ENCODE measurements at places on chromosomes 7 and 10.

DNA sequence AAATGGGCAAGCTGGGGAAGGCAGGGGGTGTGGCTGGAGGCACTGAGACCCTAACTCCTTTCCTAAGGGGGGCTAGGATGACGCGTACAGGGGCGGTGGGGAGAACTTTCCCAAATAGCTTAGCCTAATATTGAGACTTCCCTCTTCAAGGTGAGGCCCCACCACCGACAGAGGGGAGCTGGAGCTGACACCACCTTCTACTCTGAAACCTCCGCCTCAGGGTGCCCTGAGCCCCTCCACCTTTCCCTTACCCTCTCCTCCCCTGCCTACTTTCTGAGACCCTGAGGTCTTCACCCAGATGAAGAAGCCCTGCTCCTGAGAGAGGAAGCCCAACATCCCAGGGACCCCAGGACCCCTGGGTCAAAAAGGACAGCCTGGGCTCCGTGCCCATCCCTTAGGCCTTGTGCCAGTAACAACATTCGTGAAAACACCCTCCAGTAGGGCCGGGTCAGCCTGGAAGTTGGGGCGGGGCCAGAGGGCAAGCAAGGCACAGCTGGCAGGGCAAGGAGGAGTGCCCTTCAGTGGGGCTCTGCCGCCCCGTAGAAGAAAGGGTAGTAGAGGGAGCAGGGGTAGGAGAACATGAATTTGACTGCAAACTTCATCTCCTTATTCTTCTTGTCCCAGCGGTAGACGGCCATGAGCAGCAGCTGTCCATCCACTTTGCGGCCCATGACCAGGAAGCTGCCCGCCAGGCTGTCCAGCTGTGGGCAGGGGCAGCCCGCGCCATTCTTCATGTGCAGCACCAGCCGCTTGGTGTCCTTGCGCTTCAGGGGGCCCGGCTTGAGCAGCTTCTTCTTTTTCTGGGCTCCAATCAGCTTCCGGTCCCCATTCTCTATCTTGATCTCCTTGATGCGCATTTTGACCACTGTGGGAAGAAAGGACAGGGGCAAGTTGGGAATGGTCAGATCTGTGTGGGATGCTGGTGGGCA lies 4.5 kb downstream of the SFRP5 start:
- H3K4me3 ChIP-seq: no peak overlapping the region
- no peak for DNase-seq
- peaks cover 34% of the 10 kb centered on the region for H3K27me3 ChIP-seq
- H3K4me1 ChIP-seq: peaks cover 40% of the 10 kb centered on the region
- no peak overlapping the region for H3K27ac ChIP-seq
- peaks cover 2% of the 10 kb centered on the region for H3K36me3 ChIP-seq

DNA sequence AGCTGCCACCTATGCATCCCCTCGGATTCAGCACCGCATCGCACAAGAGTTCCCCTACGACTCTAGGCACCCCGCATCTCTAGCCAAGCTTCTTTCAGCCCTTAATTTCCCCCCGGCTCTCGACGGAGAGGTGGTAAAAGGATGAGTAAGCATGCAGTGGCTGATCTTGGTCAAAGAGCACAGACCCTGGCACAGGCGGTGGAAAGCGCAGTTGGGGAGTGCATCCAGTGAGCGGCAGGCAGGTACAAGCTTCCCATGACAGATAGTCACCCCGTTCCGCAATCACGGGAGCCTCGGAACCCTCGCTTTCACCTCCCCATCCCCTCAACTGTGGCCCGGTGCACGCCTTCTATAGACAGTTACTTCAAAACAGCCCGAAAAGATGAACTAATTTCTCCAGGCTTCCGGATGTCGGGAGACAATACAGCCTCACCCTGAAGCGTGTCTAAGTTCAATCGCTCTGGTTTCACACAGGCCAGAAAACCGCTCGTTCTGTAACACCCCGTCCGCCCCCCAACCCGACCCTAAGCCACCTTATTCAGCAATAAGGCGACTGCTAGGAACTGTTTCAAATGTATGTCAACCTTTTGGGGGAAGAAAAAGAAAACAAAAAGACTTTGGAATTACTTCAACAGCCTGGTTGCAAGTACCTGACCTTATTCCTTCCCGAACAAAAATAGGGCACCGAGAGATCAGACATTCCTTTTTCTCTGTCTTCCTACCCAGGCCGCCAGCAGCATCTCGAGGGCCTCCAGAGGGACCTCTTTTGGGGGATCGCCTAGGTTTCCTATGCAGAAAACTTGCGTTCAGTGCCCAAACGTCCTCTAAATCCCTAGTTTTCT lies 1.4 kb downstream of the RHEB start:
- peaks cover 31% of the 10 kb centered on the region for H3K4me1 ChIP-seq
- peak overlapping the region; percentile 89 for H3K4me3 ChIP-seq
- H3K36me3 ChIP-seq: no peaks in the 10 kb centered on the region
- H3K27ac ChIP-seq: peak overlapping the region; percentile 100

GRCh38 chr10:20922451-20922850 lies 25.3 kb upstream of the NEBL start:
- no peaks in the 10 kb centered on the region for H3K27me3 ChIP-seq
- no peaks in the 10 kb centered on the region for H3K4me1 ChIP-seq
- no peak overlapping the region for H3K4me3 ChIP-seq
- no peaks in the 10 kb centered on the region for H3K36me3 ChIP-seq

- no peaks in the 10 kb centered on the region for H3K27me3 ChIP-seq
- H3K4me1 ChIP-seq: no peaks in the 10 kb centered on the region
- no peaks in the 10 kb centered on the region for H3K36me3 ChIP-seq
Observed at GRCh38 chr10:86314616-86315548, 51.7 kb downstream of the GRID1 start.

- no peaks in the 10 kb centered on the region for H3K36me3 ChIP-seq
- H3K27me3 ChIP-seq: no peaks in the 10 kb centered on the region
- no peak for DNase-seq
- no peaks in the 10 kb centered on the region for H3K4me1 ChIP-seq
- H3K4me3 ChIP-seq: no peak overlapping the region
Observed at GRCh38 chr7:52114056-52114455, 797.4 kb upstream of the COBL start.

DNA sequence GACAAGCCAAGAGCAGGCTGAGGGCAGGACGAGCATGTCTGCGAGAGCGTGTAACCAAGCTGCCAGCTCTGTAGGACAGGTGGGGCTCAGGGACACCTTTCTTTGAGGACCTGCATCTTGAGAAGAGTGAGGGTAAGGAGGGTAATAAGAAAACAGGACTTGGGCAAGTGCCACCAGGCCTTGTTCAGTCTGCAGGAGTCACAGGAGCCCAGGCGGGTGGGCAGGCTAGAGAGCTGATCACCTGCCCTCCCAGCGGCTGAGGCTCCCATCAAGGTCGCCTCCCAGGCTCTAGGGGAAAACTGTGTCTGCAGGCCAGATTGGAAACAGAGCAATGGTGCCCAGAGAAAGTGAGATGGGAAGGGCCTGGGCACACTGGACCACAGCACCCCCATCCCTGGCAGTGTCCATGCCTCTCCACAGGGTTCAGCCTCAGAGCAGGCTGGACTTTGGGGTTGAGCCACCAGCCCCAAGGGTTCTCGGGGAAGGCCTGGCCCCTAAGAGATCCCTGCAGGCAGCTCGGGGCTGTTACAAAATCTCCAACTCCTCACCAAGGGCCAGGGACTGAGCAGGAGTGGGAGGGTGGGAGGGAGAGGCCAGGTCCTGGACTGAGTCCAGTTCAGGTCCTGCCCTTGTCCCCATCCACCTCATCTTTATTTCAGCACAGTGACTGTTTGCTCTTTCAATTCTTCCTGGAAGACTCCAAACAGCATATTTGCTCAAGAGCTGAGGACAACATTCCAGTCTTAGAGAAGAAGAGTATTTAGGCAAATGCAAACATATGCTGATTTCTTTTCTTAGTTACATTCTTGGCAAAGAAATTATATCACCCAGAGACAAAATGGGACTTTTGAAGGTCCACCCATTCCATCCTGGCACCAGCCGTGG lies 161.9 kb downstream of the GRID1 start:
- no peaks in the 10 kb centered on the region for H3K36me3 ChIP-seq
- no peaks in the 10 kb centered on the region for H3K4me1 ChIP-seq
- H3K27me3 ChIP-seq: no peaks in the 10 kb centered on the region
- DNase-seq: no peak
- H3K4me3 ChIP-seq: no peak overlapping the region

DNA sequence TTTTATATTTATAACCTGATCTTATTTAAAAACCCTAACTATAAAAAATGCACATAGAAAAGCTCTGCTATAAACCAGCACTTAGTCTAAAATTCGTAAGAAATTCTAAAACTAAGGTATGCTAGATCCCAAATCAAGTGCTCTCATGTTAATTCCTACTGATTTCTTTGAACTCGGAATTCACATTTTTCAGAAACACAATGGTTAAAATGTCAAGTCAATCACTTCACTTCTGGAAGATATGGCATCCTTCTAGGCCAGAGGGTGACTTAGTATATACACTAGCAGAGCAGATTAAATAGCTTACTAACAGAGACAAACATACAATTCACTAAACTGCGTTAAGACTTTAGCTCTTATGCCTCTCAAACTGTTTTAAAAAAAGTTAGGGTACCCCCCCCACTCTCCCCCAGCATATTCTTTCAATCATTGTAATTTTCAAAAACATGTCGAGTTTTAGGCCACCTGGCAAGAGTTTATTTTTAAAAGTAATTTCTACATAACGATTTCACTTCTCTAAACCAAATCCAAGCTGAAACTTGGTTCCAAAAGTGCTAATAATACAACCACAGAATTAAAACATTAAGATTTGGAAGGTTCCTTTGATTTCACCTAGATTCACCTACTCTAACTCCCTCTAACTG lies 129.4 kb downstream of the NRBF2 start:
- H3K4me3 ChIP-seq: no peak overlapping the region
- DNase-seq: no peak
- no peaks in the 10 kb centered on the region for H3K27me3 ChIP-seq
- H3K4me1 ChIP-seq: peaks cover 4% of the 10 kb centered on the region
- H3K27ac ChIP-seq: no peak overlapping the region

GRCh38 chr10:75679536-75679935 lies 248.1 kb downstream of the LRMDA start:
- H3K4me1 ChIP-seq: no peaks in the 10 kb centered on the region
- no peaks in the 10 kb centered on the region for H3K36me3 ChIP-seq
- no peak overlapping the region for H3K4me3 ChIP-seq
- no peak overlapping the region for H3K27ac ChIP-seq
- no peak for DNase-seq

Measured in thymus (tissue), 14 donors.